Esophagus mucosa (tissue), 1 donor: ENCODE measurements at places on chromosomes 2 and 18. TPM values are rescaled to one million over a fixed set of nuclear protein-coding genes. Genes with fewer than 3 reads are reported as not detected.

ANKRD30BL gene
- not detected for total RNA-seq

KLHL30 gene
- total RNA-seq: 0.08 TPM

PLA2R1 gene
- total RNA-seq: 6.2 TPM

ANAPC1 gene
- 30.4 TPM for total RNA-seq

TMEM131 gene
- total RNA-seq: 33.8 TPM

CCDC141 gene
- 0.28 TPM for total RNA-seq

CTNNA2 gene
- not detected for total RNA-seq

RAPGEF4 gene
- 3.3 TPM for total RNA-seq

DES gene
- total RNA-seq: 29.3 TPM

SALL3 gene
- not detected for total RNA-seq

ASPRV1 gene
- total RNA-seq: 0.16 TPM

TEX44 gene
- not detected for total RNA-seq

ABCB11 gene
- not detected for total RNA-seq

PFN4 gene
- 0.24 TPM for total RNA-seq

IGFBP2 gene
- total RNA-seq: 192 TPM

RTP5 gene
- not detected for total RNA-seq

PAIP2B gene
- total RNA-seq: 9.8 TPM

MGAT4A gene
- 5.6 TPM for total RNA-seq

G6PC2 gene
- not detected for total RNA-seq

IL18RAP gene
- 0.64 TPM for total RNA-seq

ZNG1B gene
- total RNA-seq: 25.5 TPM

VSNL1 gene
- total RNA-seq: 65.6 TPM

SP140 gene
- total RNA-seq: 0.96 TPM

AFG3L2 gene
- total RNA-seq: 43.1 TPM

ALLC gene
- not detected for total RNA-seq
